ENCODE measurements at places on chromosomes 6 and 20.

DNA sequence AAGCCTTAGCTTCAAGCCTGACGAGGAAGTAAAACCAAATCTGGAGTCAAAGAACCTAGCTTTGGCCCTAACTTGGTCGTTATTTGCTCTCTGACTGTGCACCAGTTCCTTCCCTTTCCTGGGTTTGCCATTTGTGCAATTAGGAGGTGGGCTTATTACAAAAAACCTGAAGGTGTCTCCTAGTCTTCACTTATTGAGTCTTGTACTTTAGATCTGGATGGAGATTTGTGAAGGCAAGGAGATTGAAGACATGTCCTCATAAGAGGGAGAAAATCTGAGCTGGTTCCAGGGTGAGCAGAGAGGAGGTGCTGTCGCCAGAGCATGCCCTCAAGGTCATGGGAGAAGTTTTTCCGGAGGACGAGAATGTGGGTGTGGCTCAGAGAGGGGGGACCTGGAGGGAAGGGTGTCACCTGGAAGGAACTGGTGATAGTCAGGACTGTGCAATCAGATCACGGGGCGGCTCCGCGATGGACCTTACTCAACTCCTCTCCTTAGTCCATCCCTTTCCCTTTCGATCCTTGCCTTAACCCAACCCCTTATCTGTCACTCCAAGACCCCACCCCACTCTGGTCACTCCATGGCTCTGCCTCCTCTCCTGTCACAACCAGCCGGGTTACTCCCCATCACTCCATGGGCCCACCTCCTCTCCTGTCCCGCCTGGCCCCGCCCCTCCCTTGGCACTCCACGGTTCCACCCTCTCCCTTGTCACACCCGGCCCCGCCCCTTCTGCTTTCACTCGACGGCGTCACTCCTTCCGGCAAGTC is 588 bp upstream of the ACSS2 start:
- DNase-seq, result peak; percentile 98

- DNase-seq, result no peak
Observed at GRCh38 chr6:111428811-111429210, 54.2 kb downstream of the REV3L start.

- DNase-seq, result no peak
Observed at GRCh38 chr6:18432180-18432579, 45.0 kb downstream of the RNF144B start.

GRCh38 chr6:151757506-151757955 is 50.0 kb upstream of the ESR1 start:
- DNase-seq, result no peak

GRCh38 chr20:59153355-59153681 is 10.3 kb upstream of the ZNF831 start:
- DNase-seq, result no peak

DNA sequence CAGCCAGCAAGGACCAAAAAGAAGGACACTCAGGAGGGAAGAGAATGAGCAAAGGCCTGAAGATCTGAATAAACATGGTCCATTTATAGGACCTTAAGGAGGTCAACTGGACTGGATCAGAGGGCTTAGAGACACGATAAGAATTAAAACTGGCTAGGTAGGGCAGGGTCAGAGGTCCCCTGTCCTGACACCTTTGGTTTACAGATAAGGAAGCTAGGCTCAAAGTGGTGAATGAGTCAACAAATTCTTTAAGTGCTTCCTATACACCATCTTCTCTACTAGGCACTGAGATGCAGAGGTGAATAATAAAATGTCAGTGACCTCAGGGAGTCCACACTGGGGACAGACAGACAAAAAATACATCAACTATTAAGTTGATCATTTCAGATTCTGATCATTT is 70.3 kb downstream of the HIVEP2 start:
- no peak for DNase-seq

All from NCI-H460 (cell line).